Nucleus accumbens (tissue), 56 donors: ENCODE measurements at places on chromosomes 12 and 14.

DNA sequence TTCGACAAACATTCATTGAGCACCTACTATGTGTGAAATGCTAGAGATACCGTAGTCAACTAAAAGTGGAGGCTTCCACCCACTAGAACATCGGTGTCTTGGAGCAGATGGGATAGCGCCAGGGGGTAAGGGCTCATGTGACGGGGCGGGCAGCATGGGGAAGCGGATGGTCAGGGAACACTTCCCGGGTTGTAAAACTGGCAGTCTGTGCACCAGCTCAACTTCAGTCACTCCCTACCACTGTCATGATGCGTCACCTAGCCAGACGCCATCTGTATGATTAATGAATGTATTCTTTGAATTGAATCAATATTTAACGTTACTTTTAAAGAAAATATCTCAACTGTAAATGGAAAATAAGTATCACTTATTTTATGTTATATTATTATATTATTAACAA lies 93.5 kb downstream of the PIWIL1 start:
- no peak for DNase-seq

GRCh38 chr14:55537782-55538181 lies 42.2 kb upstream of the KTN1 start:
- no peak for DNase-seq

DNA sequence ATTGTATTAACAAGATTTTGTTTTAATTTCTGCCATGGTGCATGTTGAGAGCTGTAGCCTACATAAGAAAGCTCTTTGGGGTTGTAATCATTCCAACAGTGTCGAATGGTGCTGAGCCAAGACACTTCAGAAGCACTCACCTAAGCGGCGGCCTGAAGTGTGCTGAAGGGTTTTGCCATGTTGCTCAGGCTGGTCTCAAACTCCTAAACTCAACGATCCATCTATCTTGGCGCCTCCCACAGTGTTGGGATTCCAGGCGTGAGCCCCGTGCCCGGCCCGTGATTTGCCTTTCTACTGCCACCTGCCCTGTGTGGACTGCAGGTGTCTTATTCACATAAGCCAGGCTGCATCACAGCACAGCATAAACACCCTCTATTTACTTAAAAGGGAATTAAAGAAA lies 48.9 kb downstream of the AMN start:
- DNase-seq, result no peak

GRCh38 chr12:52663420-52663819 lies 11.4 kb upstream of the KRT2 start:
- DNase-seq, result no peak

- no peak for DNase-seq
These were observed 188.9 kb downstream of the NPAS3 start for GRCh38 chr14:33127531-33127930.

GRCh38 chr12:95446506-95446900 lies 27.4 kb upstream of the METAP2 start:
- DNase-seq, result no peak

DNA sequence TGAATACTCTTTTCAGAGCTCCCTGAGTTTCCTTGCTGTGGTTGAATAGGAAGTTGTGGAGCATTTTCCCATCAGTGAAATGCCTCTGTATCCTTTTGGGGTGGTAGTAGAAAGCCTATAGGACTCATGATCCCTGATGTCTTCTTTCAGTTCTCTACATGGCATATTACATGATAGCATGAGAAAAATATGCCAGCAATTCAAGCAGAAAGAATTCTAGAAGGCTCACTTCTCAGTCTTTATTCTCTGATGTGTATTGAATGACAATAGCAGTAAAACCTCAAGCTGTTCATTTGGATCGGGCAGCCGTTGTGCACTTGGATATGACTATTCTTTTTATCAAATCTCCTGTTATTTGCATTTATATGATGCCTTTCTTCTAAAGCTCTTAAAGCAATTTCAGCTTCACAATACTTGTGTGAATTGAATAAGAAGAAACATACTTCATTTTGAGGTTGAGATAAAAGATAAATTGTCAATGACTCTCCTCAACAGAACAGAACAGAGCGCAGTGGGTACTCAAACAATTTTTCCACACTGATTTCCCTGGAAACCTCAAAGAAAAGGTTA lies 251.5 kb upstream of the FBXO33 start:
- DNase-seq, result no peak

DNA sequence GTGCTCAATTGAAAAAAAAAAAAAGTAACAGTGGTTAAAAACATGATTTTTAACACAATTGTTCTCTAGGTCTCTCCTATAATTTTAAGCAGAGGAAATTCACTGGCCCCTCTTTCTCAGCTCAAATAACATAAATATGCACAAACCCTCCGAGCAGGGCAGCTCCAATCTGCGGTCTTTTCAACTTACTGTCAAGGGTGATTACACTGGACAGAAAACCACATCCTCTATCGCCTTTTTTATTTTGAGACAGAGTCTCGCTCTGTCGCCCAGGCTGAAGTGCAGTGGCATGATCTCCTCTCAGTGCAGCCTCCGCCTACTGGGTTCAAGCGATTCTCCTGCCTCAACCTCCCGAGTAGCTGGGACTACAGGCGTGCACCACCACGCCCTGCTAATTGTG lies 16.5 kb upstream of the GABARAPL1 start:
- no peak for DNase-seq

GRCh38 chr12:125028106-125028505 lies 34.7 kb downstream of the BRI3BP start:
- DNase-seq, result no peak

DNA sequence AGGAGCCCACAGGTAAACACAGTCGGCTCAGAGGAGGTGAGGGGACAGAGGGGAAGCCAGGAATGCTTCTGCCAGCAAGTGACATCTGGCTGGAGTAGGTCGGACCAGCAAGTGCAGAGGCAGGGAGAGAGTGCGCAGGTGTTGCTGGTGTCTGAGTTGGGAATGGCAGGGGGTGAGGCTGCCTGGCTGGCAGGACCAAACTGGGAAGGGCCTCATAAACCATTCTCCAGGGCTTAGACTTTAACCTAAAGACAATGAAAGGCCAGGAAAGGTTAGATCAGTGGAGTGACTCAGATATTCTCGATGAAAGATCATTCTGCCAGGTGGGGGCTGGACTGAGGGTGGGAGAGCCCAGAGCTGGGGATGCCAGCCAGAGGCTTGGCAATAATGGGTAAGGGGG lies 66.4 kb downstream of the ITPK1 start:
- DNase-seq, result no peak
